ENCODE measurements at places on chromosomes 13 and 19.
A peak's percentile ranks its signal among the peaks of the same experiment; 100 is the strongest.

DNA sequence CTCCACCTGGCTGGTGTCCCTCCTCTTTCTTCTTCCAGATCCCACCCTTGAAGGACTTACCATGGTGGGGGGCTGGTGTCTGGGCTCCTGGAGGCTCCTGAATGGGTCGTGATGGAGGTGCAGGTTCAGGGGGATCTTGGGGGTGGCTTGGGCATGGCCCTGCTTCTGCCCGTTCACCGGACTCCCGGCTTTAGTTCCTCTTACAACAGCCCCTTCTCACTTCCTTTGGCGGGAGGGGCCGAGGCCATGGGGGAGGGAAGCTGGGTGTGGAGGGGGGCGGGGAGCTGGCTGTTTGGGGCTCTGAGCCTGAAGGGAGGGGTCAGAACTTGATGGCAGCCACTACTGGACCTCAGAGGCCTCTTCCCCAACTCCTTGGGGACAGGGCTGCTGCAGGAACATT, at the start of gene MYO1F:
TSS of gene MYO1F (minus strand) at position 196 of the 400 bp plus-strand sequence. CDS start at position 63, 133 bp downstream.
- DNase-seq = no peak

GRCh38 chr19:478236-478903, 17.5 kb upstream of the SHC2 start:
- DNase-seq = no peak

GRCh38 chr13:47277774-47278173, 380.9 kb upstream of the HTR2A start:
- no peak for DNase-seq

- DNase-seq = no peak
Measured at GRCh38 chr19:2790194-2790556, 4.9 kb downstream of the THOP1 start.

DNA sequence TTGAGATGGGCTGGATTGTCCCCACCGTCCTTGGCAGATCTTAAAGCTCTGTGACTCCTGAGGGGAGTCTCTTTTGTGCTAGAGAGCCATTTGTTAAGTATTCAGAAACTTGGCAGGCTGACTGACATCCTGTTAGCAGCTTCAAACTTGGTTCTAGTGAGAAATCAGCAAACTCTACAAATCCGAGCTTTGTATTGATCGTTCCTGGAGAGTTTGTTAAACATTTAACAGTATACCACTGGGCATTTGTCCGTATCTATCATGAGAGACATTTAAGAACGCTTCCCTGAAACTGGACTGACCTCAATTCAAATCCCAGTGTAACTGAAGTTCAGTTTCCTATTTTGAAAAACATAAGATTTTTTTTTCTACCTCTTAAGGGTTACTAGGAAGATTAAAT, 3.1 kb downstream of the ATP12A start:
- DNase-seq = no peak

- DNase-seq = no peak
Measured at GRCh38 chr19:22623841-22624221, 10.3 kb upstream of the ZNF492 start.

DNA sequence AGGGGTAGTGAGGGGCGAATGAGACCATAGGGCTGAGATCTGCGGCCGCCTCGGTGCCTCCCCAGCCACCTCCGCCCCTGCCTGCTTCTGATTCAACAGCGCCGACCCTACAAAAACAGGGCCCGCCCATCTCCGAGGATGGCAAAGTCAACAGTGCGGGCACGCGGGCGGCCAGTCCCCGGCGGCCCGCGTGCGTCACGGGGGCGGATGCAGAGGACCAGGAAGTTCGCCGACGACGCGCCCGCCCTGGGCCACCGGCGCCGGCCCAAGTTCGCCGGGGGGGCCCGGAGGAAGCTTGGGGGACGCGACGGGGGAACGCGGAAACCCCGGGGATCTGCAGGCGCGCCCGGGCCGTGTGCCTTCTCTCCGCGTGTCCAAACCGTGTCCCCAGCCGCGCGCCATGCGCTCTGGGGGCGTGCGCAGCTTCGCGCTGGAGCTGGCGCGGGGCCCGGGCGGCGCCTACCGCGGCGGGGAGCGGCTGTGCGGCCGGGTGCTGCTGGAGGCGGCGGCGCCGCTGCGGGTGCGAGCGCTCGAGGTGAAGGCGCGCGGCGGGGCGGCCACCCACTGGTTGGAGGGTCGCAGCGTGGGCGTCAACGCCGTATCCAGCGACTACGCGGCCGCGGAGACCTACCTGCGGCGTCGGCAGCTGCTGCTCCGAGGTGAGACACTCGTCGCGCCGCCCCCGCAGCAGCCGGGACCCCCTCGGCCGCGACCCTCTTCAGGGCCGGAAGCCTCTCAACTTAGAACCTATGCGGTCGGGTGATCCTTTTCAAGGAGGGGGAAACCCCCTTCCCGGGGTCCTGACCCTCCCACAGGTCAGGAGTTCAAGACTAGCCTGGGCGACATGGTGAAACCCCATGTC, 6.8 kb upstream of the ARRDC2 start:
- DNase-seq = peak; percentile 87

GRCh38 chr13:94232956-94233355, 246.5 kb downstream of the DCT start:
- no peak for DNase-seq

- DNase-seq = no peak
Measured at GRCh38 chr13:76449716-76450115, 436.5 kb downstream of the KCTD12 start.

DNA sequence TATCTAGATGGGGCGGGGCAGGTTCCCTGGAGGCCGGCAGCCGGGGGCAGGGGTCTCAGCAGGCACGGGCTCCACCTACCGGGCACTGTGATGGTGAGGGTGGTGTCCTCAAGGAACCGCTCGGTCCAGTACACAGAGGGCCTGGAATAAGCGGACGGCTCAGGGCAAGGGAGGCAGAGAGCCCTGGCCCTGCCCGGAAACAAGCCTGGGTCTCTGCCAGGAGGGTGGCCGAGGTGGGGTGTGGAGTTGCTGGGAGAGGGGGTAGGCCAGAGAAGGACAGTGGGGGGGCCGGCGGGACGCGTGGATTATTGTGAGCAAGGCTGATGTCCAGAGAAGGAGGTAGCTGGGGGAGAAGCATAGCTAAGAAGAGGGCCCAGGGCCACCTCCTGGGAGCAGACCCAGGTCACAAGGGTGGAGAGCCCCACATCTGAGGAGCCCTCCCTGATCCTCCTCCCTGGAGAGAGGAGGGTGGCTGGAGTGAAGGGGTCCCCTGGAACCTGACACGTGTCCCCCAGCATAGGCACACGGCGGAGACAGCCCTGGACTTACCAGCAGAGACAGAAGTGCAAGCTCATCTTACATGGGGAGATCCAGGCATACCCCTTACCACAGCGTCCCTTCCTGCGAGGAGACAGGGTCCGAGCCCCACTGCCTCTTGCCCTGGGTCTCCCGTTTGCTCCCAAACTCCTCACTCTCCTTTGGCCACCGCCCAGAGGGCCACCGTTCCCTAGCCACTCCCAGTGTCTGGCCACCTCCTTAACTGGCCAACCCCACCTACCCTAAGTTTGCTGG, 29.0 kb upstream of the MIER2 start:
- DNase-seq = no peak

- DNase-seq = no peak
Measured at GRCh38 chr19:50030225-50030624, 4.4 kb downstream of the ZNF473 start.

DNA sequence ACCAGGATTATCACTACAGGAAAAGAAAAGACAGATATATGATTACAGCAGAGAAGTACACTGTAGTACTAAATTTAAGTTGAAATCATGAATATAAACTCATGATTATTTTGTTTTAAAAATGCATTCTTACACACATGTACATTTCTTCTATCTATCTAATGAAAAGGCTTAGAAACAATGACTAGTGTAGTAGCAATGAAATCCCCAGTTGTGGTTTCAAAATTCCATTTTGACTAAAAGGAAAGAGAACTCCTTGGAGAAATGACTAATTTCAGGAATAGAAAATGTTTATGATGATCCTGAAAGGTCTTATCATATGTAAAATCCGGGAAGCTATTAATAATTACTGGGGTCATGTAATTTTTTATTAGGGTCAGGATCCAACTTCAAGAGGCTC, 195.0 kb upstream of the STARD13 start:
- DNase-seq = no peak

GRCh38 chr19:35044317-35045117, 3.0 kb downstream of the HPN start:
- DNase-seq = peak; percentile 48

Measured in activated CD4-positive, alpha-beta T cell treated with anti-CD3 and anti-CD28 coated beads, Interleukin-2, amount 50 U/mL, for 4 hours (primary cell).